Amniotic epithelial cell (primary cell): ENCODE measurements at places on chromosomes 3 and 15.

GRCh38 chr15:89978914-89979313 is 22.2 kb upstream of the ZNF710 start:
- no peak for DNase-seq

- peak; percentile 40 for DNase-seq
Observed at GRCh38 chr3:12471241-12471640, 13.0 kb upstream of the TSEN2 start.

GRCh38 chr3:171810629-171811294 is 479 bp upstream of the PLD1 start:
- DNase-seq = no peak

DNA sequence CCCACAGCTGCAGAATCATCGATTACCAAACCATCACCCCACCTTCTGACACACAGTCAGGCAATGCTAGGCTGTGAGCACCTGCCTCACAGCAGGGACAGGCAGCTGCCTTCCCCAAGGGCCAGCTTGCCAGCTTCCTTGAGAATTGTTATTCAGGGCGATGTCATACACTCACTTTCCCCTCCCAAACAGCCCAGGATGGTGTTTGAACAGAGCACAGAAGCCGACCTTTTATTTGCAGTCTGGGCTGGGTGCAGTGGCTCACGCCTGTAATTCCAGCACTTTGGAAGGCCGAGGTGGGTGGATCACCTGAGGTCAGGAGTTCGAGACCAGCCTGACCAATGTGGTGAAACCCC is 84.5 kb upstream of the HERC1 start:
- no peak for DNase-seq

DNA sequence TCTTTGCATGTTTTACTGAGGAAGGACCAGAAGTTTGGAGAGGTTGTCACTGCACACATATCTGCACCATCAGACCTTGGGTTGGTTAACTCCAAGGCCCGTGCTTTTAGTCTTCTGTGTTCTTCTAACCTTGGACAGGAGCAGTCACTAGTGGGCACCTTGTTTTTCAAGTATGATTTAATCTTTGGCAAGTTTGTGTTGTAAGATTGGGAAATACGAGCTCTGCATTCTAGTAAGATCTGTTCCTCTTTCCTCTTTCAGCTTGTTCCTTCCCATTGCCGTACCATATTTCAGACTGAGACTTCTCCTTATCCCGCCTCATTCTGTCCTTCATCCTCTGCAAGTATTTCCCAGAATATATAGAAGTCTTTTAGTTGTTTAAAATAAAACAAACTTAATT is 5.1 kb downstream of the TMOD2 start:
- peak; percentile 34 for DNase-seq

DNA sequence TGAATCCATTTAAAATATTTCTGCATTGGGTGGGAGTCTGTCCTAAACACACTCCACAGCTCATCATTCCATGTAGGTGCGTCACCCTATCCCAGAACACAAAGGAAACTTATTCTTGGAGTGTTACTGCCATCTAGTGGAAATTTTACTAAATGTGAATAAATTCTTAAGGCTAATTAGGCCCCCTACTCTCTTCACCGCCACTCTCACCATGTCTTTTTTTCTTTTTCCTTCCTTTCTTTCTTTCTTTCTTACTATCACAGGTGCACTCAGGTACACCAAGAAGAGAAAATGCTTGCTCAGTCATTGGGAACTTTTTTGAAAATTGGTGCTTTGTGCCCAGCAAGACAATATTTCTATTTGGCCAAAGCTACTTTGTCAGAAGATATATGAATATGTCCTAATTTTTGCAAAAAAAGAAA is 26.4 kb upstream of the ATP8B4 start:
- DNase-seq = peak; percentile 80

DNA sequence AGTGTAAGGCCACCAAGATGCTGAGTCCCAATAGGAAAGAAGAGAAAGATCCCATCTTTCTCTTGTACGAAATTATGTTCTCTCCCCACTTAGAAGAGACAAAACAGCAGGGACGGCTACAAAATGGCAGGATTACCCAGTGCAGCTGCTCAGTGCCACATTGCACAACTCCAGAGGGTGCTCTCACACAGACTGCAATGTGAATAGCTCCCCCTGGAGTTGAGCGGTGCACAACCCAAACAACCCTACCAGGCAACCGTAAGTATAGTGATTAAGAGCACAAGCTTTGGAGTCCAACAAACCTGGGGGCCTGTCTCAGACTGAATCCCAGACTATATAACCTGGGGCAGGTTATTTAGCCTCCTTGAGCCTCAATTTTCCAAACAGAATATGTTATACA is 3.1 kb upstream of the BHLHE40 start:
- peak; percentile 81 for DNase-seq

DNA sequence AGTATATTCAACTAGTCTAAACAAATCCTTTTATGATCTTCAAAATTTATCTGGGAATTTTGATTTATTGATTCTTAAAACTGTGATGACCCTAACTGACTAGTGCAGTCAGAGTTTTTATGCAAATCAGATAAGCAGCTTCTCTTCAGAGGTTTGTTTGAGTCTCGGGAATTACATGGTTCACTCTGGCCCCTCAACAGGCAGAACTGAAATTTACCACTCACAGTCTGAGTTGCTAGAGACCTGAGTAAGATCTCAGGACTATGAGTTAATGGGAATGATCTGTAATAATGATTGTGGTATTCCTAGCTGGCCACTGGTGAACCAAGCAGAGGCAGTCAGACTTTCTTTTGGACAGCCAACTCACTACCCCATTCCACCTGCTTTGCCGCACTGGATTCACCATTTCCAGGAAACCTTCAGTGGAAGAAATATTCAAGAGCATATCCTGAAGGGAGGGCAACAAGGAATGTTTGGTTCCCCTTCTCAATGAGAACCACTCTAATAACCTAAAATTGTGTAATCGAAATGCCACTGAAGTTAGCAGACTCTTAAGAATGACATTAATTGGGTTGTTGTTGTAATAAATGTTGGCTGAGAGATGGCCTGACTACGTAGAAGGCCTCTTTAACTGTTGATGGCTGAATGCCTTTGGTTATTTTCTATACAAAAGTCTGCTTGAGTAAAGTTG is 11.5 kb upstream of the DNAJC13 start:
- DNase-seq = no peak

- DNase-seq = peak; percentile 5
Observed at GRCh38 chr3:142098964-142099363, 50.4 kb downstream of the TFDP2 start.

- DNase-seq = no peak
Observed at GRCh38 chr3:172294223-172294806, 153.9 kb downstream of the GHSR start.

DNA sequence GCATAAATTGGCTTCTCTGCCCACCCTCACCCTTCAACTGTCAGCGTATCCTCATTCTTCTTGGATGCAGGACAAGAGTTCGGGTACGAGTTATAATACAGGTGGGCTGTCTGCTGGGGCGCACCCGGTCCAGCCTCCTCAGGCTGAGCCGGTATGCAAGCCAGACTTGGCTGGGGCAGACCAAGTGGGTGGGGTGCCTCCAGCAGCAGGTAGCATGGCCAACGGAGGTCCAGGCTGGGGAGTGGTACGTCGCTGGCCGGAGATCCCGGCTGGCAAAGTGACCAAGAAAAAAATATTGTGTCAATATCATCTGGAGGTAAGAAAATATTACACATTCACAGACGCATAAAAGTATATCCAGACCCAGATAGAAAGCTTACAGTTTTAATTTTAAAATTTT is 45.6 kb downstream of the GATM start:
- DNase-seq = no peak

DNA sequence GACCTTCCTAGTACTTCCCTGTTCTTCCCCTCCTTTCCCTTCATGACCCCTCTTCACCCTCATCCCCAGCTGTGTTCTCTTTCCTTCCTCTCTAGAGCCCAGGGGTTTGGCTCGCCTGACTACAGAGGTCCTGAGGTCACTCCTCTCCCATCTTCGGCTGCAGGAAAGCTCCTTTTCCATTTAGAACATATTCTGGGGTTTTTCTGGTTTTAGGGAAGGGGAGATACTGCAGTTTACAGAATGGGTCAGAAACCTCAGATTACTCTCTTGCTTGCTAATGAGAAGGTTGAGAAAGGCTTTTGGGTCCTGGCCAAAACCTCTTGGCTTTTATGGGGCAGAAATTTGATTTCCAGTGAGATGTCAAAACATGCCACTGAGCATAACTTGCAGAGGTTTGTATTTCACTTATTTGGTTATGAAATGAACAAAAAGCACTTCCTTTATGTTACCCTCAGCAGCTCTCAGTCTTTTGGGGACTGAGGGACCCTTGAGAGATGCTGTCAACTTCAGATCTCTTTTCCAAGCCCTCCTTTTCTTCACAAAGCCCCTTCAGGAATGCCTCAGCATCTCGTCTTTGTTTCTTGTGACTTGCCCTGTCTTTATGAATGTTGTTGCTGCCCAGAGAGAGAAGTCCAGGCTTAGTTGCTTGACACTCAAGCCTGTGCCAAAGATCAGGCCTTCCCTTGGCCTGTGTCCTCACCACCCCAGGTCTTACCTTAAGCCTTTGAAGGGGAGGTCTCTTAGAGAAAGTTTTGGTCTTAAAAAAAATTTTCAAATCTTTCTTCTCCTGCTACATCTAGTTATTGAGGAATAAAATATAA is 121.7 kb upstream of the TPM1 start:
- DNase-seq = peak; percentile 86

DNA sequence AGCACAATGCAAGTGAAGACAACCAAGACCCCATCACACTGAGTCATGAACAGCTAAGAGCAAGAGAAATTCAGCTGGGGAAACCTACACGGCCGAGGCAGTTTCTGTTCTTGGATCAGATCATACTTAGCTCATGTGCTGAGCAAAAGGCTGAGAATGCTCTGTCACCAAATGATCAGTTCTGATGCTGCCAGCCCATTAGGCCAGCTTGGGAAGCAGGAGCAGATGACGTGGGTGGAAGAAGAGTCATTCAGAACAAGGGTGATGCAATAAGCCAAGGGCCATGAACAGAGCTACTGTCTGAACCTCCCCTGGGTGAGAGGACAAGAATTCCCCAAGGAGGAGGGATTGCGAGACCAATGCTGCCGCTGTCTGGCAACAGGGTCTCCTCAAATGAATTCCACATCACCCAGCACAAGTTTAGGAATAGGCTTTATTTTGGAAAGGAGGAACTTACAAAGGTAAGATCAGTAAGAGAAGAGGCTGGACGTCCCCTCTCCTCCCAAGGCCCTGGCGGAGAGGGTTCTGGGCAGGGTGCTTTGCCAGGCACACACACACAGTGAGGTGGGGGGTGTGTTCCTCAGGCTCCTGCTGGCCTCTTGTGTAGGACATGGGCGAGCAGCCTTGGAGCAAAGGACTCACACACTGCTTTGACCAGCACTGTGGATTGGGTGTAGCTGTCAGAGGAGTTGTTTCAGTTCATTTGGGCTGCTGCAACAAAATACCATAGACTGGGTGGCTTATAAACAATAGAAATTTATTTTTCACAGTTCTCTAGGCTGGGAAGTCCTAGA is 65.6 kb upstream of the CTXND1 start:
- peak; percentile 89 for DNase-seq

DNA sequence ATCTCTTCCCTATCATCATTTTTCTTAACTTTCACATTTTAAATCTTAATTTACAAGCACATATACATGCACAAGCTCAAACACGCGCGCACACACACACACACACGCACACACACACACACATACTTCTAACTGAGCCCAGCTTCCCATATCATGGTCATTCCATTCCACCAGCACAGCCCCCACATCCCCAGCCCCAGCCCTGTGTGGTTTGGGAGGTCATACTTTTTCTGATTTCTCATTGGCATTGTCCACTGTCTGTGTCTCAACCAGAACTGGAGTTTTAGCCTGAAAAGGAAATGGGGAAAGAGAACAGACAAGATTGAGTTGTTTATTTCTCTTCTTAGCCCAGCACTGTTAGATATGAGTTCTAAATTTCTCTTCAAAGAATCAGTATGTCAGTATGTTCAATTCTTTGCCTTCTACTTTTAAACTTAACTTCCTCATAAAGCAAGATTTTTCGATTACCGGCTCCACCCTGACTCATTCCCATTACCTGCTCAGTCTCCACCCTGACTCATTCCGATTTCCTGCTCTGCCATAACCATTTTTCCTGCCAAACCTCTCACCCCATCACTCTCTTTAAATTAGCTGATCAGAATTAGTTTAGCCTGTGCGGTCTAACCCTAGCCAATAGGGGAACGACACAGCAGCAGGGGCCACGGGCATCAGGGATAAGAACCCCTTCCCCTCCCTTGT is 6.4 kb downstream of the IQCF1 start:
- DNase-seq = peak; percentile 4

DNA sequence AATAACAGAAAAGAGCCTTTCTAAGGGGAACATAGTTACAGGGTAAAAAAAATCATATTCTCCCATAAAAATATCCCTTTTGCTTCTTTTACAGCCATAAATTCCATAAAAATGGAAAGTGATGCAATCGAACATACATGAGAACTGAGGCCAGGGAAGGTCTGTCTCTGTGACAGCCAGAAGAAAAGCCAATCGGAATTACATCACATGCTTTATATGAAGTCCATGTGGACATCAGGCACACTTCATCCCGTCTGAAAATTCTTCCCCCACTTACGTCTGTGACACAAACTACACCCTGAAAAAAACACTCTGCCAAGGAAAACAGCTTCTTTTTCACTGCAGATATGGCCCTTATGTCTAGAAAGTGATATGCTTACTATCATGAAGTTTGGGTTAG is 323.5 kb downstream of the ERC2 start:
- DNase-seq = no peak

DNA sequence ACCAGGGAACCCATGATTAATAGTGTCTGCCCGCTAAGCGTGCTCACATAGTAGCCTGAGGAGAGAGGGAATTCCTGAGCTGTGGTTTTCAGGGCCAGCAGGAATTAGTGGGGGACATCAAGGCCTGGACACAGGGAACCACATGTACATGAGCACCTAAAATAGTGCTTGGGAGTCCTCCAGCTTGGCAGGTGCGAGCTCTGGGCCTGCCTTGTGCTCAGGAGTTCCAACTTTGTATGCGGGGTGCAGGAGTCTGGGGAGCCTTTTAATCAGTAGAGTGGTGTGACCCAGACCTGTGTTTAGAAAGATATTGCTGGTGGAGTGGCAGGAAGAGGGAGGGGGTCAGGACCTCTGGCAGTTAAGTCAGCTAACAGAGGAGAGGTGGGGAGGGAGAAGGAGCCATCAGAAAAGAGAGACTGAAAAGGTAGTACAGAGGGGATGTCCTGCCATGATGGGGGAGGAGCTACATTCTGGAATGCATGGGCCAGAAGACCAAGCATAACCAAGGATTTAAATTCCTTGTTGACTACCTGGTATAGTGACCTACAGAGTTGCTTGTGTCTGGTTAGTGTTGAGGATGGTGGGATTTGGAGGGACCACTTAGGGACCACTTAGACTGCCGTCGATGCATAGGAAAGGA is 1.9 kb downstream of the DAG1 start:
- DNase-seq = no peak

GRCh38 chr3:32406486-32407408 is 15.1 kb downstream of the CMTM7 start:
- DNase-seq = no peak

- DNase-seq = no peak
Observed at GRCh38 chr3:194249323-194250097, 101.6 kb downstream of the CPN2 start.

- no peak for DNase-seq
Observed at GRCh38 chr15:62382046-62382445, 217.0 kb upstream of the C2CD4B start.
